ENCODE measurements at places on chromosomes 4 and X.

- DNase-seq = no peak
These were observed 49.4 kb downstream of the LEF1 start for GRCh38 chr4:108119199-108119800.

- DNase-seq = no peak
These were observed 76.8 kb upstream of the GC start for GRCh38 chr4:71860643-71861042.

GRCh38 chr4:25123236-25123635 lies 37.0 kb downstream of the SEPSECS start:
- DNase-seq = no peak

DNA sequence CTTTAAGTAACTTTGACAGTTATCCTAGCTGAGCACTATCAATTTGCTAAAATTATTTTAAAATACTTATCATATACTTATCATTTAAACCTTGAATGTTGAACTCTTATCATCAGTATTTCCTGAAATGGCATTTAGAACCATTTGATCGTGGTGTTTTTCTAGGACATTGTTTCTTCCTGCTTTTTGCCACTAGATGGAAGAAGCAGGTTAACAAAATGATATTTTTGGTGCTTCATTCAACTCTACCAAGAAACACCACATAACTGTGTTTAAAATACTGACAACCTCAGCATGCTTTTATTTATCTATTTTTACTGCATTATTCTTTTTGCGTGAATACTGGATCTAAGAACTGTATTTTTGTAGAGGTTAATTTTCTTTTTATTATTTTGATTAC lies 44.6 kb downstream of the C4orf33 start:
- no peak for DNase-seq

DNA sequence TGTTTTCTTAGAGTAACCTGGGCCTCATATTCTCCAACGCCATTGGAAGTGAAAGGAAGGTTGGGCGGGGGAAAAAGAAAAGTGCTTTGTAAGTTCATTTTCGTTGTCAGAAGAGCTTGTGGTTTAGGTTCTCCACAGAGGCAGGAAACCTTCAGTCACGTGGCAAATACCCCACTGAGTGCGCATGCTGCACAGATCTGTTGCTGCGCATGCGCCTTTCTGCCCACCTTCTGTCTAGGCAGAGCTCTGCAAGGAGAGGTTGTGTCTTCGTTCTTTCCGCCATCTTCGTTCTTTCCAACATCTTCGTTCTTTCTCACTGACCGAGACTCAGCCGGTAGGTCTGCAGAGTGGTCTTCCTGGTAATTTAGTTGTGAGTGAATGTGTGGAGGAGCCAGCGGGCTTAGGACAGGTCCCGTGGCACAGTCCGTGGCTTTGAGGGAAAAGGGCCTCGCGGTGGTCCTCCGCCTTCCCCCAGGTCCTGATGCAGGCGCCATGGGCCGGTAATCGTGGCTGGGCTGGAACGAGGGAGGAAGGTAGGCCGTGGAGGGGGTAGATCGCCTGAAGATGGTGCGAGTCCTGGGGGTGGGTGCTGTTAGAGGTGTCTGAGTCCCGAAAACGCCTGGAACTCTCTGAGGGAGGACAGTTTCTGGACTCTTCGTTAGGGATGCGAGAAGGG lies at the start of gene PAGE5:
TSS of gene PAGE5 (plus strand) at position 228 of the 676 bp plus-strand sequence. CDS start 1,037 bp downstream, outside the sequence.
- no peak for DNase-seq

DNA sequence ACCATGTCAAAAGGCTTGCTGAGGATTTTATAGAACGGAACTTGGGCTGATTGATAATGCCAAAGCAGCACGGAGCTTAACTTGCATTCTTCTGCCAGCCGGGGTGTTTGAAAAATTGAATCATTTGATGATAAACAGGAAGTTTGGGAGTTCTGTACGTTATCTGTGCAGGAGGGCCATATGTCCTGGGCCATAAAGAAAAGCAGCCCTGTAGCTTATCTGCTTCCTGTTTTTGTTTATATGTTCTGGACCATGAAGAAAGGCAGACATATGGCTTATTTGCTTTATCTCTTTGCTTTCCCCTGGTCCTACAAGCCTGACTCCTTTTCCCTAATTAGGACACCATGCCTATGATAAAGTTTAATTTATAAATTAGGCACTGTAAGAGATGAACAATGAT lies 62.4 kb downstream of the HOPX start:
- no peak for DNase-seq

DNA sequence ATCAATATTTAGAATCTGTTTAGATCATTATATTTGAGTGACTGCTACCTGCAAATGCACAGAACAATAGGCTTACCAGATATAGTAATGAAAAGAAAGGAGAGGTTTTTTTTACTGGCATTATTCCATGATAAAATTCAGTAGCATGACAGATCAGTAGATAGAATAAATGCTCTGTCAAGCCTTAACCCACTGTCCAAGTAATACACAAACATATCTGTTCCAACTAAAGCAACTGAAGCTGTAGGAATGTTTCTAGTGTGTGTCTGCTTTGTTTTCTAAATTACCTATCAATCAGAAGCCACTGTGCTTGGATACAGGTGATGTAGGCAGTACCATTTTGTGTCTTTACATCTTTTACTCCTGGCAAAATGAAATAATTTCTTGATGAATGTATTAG lies 604.6 kb downstream of the PCDH7 start:
- no peak for DNase-seq

DNA sequence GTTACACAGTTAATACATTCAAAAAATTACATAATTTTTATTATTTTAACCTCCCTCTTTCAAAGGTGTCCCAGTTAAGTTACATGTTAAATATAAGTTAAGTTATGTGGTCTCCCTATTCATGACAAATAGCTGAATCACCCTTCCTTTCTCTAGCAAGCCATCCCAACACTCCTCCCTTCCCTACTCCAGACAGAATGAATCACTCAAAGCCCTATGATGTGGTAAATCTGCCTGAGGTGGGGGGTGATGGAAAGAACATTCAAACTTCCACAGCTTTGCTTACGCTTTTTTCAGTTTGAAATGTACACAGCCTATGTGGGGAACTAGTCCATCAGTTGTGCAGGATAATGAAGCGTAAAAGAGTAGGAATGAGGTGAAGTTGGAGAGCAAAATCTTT lies 90.2 kb downstream of the CXCL13 start:
- DNase-seq = no peak

- DNase-seq = no peak
These were observed 30.6 kb downstream of the TRIM2 start for GRCh38 chr4:153234885-153235284.

Data from activated CD4-positive, CD25-positive, alpha-beta regulatory T cell (primary cell).